ENCODE measurements at places on chromosomes 4 and X. TPM values are rescaled to one million over a fixed set of nuclear protein-coding genes. Genes with fewer than 3 reads are reported as not detected.

The SSX5 gene
- not detected for total RNA-seq

The AMBN gene
- total RNA-seq, result not detected

The SSX3 gene
- total RNA-seq, result not detected

The GAGE12H gene
- total RNA-seq, result not detected

The PCDH7 gene
- total RNA-seq, result 127 TPM

DNA sequence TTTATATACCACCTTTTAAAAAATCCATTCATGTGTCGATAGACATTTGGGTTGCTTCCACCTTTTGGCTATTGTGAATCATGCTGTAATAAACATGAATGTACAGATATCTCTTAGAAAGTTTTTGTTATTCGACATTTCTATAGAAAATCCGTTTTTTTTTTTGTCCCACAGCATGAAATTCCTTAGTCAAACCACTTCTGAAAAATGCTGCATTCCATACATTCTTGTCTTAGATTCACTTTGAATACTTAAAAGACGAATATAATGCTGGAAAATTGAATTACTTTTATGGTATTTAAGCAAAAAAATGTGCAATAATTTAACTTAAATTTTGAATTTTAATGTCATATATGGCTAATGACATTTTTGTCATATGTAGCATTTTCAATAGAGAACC lies 1345.5 kb downstream of the TECRL start:
- DNase-seq, result no peak

- DNase-seq, result no peak
Measured at GRCh38 chrX:37956223-37956622, 50.1 kb upstream of the SYTL5 start.

GRCh38 chr4:28709891-28710290 lies 1849.2 kb downstream of the STIM2 start:
- no peak for DNase-seq

DNA sequence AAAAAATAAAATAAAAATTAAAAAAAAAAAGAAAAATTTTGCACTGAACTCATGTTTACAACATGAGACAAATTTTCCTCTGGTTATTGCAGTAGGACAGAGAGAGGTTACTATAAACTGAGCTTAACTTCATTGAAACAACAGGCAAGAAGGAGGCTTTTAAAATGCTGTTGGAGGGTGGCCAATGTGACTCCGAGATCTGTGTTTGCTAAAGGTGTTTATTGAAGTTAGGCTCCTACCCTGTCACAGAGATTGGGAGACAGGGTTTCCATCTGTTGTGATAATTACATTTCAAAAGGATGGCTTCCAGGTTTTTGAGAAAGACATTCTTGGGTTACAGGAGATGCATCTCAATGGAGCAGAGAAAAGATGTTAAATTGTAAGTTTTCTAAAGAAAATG lies 370.5 kb upstream of the HS3ST1 start:
- DNase-seq, result no peak

GRCh38 chrX:150763810-150764209 lies 70.6 kb downstream of the MTMR1 start:
- DNase-seq, result no peak

All from ascending aorta (tissue), 2 donors.